ENCODE measurements at places on chromosomes 11 and 22.

GRCh38 chr11:77299528-77299993, 1.9 kb downstream of the GDPD4 start:
- no peak for DNase-seq

GRCh38 chr11:726278-727220, 20.5 kb downstream of the EPS8L2 start:
- peak; percentile 75 for DNase-seq

GRCh38 chr11:64753019-64753379, 6.8 kb downstream of the PYGM start:
- DNase-seq, result no peak

- DNase-seq, result no peak
Measured at GRCh38 chr11:93842461-93842860, 8.0 kb downstream of the VSTM5 start.

DNA sequence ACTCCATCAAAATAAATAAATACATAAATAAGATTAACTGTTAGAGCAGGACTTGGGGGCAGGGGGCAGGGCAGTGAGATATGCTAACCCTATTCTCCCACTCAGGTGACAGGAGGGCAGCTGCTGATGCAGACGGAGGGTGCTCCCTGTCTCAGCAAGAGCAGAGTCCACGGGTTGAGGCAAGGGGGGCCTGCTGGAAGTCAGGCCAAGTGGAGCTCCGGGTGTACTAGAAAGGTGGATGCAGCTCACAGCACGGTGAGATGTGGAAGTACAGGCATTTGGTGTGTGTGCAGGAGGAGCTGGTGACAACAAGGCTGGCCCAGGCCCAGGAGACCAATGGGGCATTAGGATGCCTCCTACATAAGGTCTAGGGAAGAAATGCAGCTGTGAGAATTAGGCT, 467.3 kb upstream of the B3GAT1 start:
- no peak for DNase-seq

GRCh38 chr22:39264349-39265038, 19.7 kb upstream of the PDGFB start:
- no peak for DNase-seq

DNA sequence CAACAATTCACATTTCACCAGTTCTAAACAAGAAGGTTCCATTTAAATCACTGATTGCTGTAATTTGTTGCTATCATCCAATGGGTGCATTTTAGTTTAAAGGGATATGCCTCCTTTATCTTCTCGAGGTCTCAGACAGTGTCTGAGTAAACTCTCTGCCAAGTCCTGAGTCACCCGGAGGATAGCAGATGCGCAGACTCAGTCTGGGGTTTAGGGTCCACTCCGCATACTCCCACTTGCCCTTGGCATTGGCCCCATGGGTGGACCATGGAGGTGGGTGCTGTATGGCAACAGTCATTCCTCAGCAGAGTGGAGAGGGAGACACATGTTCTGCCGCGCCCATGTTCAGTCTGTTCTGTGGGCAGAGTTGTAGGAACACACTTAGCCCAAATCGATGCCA, 65.4 kb upstream of the CRTAM start:
- DNase-seq, result no peak

GRCh38 chr11:115173136-115173535, 331.1 kb downstream of the CADM1 start:
- DNase-seq, result no peak

- no peak for DNase-seq
Measured at GRCh38 chr11:43736502-43737200, 56.1 kb downstream of the HSD17B12 start.

DNA sequence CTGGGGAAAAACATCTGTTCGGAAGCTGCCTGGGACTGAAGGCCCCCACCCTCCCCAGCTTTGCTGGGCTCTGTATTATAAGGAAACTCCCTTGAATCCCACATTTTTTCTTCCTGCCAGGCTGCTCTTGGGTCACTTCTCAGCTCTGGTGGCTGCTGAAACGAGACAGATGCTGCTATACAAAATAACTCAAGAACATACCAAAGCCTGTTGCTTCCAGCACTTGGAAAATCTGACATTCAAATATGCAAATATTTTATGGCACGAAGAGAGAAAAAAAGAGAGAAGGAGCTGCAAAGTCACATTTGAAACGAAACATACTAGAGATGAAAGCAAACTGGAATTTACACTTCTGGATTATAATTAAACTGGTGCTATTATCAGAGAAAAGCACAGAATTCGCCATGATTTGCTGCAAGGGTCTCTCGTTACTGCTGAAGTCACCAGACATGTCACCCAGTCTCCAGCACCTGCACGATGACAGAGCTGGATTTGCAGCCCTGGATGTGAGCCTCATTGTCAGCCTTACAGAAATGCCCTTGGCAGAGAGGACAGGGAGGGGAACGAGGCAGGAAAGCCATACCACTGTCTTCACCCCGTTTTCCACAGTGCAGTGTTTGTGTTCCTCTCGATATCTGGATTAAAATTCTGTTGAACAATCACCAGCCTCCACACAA, 47.9 kb upstream of the IGSF9B start:
- DNase-seq, result no peak

- no peak for DNase-seq
Measured at GRCh38 chr11:129323896-129324502, 51.6 kb upstream of the BARX2 start.

GRCh38 chr22:41204992-41205900, at the start of gene L3MBTL2:
Gene L3MBTL2, plus strand, starts transcription at chr22:41205312. Its CDS starts 51 bp downstream, at chr22:41205363.
- peak; percentile 97 for DNase-seq

- DNase-seq, result no peak
Measured at GRCh38 chr11:1514336-1515061, 27.9 kb upstream of the MOB2 start.

GRCh38 chr11:31974366-31975136, 116.3 kb upstream of the RCN1 start:
- DNase-seq, result no peak

- DNase-seq, result no peak
Measured at GRCh38 chr22:37514526-37515051, 4.6 kb downstream of the CARD10 start.

GRCh38 chr11:61870541-61871031, 20.8 kb downstream of the FADS3 start:
- DNase-seq, result no peak

DNA sequence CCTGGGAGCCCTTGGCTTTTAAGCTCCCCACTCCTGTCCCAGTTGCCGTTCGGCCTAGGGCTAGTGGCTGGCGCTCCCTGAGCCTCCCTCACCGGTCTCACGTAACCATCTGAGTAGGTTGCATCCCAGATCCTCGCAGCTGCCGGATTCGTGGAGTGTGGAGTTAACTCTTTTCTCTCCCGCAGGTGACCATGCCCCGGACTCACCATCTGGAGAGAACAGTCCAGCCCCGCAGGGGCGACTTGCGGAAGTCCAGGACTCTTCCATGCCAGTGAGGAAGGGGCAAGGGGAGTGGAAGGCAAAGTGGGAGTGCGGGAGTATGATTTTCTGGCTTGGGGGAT, 902 bp downstream of the MUS81 start:
- no peak for DNase-seq

DNA sequence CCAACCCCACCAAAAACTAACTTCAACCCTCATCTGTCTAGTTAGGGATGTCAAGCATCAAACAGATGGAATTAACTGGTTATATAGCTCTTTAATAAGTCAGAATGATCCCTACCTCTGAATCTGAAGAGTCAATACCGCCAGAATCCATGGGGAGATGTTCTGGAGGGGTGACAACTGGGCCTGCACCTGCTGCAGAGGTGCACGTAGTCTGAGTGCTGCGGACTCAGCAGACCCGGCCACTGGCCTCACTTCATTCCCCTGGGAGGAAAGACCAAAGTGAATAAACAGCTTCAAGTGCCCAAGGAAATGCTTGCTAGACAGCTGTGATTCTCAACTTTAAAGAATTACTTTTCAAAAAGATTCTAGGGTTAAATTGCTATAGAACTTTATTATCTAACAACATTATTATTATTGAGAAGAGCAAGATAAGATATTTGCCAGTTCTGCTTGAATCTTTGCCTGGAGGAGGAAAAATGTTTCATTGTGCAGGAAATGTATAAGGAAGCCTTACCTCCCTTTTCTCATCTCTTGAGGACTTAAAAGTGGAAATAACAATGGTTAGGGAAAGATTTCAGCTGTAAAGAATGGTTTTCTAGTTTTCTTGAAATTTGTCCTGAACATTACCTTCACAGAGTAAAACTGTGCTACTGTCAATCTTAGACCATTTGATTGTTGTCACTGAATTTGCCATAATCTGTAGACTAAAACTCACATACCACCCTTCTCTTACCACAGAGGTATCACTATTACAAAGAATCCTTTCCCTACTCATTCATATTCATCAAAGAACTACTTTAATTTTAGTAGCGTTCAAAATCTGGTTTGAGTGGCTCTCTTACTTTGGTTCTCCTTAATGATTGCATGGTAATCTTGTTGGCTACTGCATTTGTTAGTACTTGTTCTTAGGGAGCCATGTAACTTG, 4.2 kb downstream of the XBP1 start:
- DNase-seq, result no peak

GRCh38 chr22:23498811-23499798, 81.0 kb downstream of the IGLL1 start:
- DNase-seq, result no peak

DNA sequence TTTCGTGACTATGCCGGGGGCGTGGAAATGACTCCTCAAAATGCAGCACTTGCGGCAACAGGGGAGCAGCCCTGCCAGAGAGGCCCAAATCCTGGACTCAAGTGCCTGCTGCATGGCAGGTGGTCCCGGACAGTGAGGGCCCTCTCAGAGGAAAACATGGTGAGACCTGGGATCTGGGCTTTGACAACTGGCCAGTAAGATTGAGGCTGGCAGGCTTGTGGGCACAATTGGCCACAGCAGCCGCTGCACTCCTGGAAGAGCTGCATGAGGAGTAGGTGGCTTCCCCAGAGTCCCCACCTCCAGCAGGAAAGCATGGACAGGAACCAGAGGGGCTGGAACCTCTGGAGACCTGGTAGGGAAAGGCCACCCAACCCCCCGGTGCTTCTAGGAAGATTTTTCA, 13.4 kb downstream of the LINC01488 start:
- DNase-seq, result no peak

- no peak for DNase-seq
Measured at GRCh38 chr22:33688903-33689302, 231.4 kb downstream of the LARGE1 start.

GRCh38 chr11:121892131-121892681, 223.8 kb downstream of the BLID start:
- DNase-seq, result no peak

- no peak for DNase-seq
Measured at GRCh38 chr11:56558574-56558973, 15.5 kb upstream of the OR5M11 start.

GRCh38 chr11:67261640-67261945, 4.7 kb upstream of the GRK2 start:
- no peak for DNase-seq

GRCh38 chr11:20068691-20069090, 91.6 kb downstream of the DBX1 start:
- peak; percentile 50 for DNase-seq

- no peak for DNase-seq
Measured at GRCh38 chr11:45374653-45375059, 88.5 kb upstream of the SYT13 start.

Data from prostate gland (tissue), 2 donors.